Common myeloid progenitor, CD34-positive (primary cell): ENCODE measurements at places on chromosomes 2 and 18.

DNA sequence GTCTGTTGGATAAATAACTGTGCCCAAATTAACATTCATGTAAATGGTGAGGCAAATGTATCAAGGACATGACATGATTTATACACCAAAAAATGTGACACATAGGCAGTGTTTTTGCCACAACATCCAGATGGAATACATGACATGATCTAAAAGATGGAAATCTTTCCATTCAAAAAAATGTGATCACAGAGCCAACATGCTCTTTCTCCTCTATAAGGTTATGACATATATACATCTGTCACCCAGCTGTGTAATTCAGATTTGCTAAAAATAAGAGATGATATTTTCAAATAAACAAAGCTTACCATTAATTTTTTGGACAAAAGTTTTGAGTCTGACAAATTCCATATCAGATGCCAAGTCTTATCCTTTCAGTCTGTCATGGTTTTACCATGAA is 95.5 kb upstream of the COL3A1 start:
- DNase-seq = no peak

- no peak for DNase-seq
These were observed 208.0 kb downstream of the LOXHD1 start for GRCh38 chr18:46449033-46449432.

DNA sequence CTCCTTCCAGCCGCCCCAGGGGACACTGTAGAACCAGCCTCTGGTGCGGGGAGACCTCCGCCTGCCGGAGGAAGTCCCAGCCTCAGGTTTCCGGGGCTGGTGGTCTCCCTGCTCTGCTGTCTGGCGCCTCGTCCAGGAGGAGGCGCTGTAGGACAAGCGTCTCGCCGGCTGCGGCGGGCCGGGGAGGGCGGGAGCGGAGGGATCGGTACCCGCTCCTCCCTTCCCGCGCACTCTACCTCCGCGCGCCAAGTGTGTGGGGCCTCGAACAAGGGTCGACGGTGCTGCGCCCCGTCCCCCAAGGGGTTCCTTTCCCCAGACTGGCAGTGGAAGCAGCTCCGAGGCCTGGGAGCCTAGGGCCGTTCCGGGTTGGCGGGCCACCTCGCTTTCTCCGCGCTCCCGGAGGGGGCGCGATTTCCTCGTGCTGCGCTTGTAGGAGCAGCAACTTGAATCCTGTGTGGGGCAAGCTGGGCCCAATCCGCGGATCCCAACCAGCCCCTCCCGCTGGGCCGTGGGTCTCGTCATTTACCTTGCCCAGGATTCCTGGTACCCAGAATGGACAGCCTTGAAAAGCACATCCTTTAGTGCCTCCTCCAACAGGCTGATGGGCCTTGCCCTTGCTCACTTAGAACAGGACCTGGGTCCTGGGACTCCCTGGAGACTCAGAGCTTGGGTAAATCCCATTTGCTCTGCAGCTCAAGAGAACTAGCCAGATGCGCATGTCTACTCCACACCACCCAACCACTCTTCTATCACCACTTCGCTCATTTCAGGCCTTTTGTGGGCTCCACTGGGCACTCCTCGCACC is 10.6 kb upstream of the HOXD4 start:
- peak; percentile 86 for DNase-seq

DNA sequence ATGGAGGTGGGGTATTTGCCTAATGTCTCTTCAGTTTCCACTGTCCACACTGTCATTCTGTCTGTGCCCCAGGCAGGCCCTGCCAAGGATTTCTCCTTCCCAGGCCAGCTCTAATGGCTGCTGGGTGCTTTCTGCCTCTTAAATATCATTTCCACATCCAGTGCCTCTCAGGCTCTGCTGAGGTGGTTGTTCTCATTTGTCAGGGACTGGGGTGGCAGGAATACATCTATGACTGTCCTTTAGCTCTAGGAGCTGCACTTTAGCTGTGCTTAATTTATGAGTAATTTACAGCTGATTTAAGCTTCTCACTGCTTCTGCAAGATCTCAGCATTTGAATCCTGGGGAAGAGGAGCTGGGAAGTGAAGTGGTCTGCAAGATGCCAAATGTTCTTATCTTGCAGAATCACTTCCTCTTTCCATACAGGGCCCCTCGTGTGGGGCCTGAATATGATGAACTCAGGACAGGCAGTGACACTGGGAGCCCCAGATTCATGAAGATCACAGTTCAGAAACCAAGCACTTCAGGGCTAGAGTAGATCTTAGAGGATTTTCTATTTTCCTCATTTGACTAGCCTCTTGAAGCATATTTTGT is 150.2 kb downstream of the FSHR start:
- DNase-seq = peak; percentile 1

DNA sequence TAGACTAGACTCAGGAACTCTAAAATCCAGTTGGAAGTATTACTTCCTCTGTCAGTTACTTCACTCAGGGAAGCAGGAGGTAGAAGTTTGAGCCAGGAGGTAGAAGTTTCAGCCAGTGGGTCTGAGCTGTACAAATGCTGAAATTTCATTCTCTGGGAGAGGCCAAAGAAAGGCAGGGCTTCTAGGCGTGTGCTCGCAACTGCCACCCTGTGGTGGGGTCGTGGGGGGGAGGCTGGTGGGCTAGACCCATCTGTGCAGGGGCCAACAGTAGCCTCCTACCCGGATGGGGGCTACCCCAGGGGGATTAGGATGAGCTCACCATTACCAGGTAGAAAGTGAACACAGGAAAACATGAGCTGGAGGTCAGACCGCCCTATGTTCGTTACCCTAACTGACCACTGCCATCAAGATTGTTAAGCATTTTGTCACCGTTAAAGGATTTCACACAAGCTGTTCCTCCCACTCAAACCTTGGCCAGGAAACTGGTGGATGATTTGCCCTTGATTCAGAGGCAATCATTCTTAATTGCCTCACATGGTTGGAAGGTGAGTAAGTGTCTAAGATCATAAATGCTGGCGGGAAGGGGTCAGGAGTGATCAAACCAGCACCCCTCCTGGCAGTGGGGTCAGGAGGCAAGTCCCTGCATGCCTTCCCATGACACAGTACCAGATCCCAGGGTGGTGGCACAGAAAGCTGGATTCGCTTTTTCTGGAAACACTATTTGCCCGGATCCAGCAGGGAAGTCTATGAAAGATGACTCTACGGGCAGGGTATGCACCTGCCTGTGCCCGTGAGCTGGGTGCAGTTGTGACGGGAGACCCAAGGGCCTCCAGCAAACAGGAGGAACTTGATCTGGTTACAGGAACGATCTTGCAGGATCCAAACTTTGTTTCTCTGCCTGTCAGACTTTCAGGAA is 5.2 kb upstream of the FHL2 start:
- DNase-seq = peak; percentile 65

- DNase-seq = no peak
These were observed 38.7 kb downstream of the RALBP1 start for GRCh38 chr18:9513971-9514512.

DNA sequence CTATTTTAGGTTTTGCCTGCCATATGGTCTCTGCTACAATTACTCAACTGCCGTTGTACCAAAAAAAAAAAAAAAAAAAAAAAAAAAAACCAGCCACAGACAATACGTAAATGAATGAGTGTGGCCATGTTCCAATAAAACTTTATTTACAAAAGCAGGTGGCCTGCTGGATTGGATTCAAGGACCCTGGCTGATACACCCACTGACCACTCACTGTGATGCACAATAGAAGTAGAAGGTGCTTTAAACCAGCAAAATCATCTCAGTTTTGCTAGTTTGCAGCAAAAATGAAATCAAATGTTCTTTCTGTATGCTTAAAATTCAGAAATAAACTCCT is 137.4 kb downstream of the AKAIN1 start:
- peak; percentile 4 for DNase-seq

GRCh38 chr18:79274823-79275222 is 120.9 kb upstream of the NFATC1 start:
- DNase-seq = no peak

DNA sequence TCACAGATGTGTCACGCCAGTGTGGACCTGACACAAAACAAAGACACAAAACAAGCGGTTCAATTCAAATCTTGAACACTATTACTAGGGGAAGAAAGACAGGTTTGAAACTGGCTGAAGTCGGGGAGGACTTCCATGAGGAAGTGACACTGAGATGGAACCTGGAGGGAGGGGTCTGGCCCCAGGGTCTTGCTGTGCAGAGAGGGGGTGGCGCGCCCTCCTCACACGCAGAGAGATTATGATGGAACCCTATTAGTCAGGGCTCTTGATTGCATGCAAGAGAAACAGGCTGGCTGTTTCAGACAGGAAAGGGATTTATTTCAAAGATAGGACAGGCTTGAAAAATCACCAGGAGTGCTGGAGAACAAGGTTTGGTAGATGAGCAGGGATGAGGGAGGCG is 363.6 kb upstream of the HS6ST1 start:
- DNase-seq = no peak

GRCh38 chr2:127638361-127639110 is 7.4 kb upstream of the GPR17 start:
- no peak for DNase-seq

- peak; percentile 33 for DNase-seq
These were observed 159.6 kb downstream of the BAZ2B start for GRCh38 chr2:159456500-159457426.

GRCh38 chr18:53360501-53361443 is 863.7 kb downstream of the MBD2 start:
- no peak for DNase-seq

DNA sequence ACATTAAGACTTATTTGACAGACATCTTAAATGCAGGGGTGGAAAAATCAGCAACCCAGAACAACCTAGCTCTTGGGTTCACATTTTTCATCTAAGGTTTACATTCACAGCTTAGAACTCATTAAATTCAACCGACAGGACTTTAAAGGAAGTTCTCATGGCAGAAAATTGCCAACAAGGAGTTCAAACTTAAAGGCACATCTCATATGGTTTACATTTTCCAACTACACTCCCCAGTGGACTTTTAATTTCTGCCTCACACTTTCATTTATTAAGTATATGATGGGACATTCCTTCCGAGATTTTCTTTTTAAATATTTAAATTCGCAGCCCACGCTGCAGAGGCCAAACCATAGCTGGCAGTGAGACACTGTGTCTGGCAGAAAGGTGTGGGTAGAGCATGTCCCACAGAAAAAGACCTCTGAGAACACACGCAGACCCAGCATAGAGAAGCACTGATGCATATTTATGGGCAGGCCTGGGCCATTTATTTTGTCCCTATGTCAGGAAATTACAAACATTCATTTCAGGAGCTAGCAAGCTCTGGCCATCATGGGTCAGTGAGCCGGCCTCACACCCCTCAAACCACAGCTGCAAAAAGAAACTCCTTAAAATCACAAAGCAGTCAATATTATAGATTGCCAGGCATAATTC is 46.3 kb downstream of the STK39 start:
- DNase-seq = no peak

- no peak for DNase-seq
These were observed 80.3 kb upstream of the SESTD1 start for GRCh38 chr2:179344970-179345369.

DNA sequence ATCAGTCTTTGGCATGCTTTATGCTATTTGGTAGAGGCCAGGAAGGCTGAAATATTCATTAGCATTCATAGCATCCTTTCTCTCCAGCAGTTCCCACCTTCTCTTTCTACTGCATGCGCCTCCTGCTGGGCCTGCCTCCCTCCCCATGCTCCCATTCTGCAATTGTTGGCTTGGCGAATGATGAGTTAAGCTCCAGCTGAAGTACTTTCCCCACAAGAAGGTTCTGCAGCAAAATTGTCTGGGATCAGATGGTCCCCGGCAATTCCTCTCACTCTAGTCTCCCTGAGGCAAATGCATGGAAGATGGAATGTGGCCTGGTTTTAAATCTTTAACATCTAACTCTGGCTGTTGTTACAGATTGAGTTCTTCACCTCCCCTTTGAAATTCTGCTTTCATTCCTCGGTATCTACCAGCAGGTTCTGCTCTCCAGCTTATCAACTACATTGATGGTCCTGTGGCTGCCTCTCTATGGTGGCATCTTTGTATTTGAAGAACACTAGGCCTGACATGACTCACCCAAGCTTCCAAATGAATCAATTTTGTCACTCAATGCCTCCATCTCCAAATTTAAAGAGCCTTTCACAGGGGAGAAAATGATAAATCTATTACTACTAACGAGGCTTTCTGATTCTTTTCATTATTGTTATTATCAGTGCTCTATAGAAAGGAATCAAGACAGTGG is 55.9 kb downstream of the KCTD18 start:
- DNase-seq = no peak
